ENCODE measurements at places on chromosomes 1 and 21. TPM values are rescaled to one million over a fixed set of nuclear protein-coding genes. Genes with fewer than 3 reads are reported as not detected.

The OR2T29 gene
- not detected for total RNA-seq

DNA sequence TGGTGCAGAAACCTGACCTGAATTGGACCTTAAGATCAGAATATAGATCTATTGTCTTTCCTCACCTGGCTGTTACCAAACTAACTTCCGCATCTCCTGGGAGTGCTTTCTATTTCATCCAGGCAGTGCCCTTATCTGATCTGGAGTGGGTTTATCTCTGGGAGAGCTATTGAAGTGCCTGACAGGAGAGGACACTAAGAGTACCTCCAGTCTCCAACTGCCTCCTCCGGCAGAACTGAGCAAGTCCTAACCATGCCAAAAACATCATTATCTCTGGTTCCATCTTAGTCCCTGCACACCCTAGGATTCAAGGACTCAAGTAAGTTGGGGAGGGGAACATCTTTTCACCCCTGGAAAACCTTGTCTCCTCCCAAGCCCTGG lies 12.4 kb upstream of the KCNJ15 start:
- H3K36me3 ChIP-seq = no peaks in the 10 kb centered on the region
- no peaks in the 10 kb centered on the region for H3K27me3 ChIP-seq
- no peak overlapping the region for H3K27ac ChIP-seq
- H3K4me3 ChIP-seq = no peak overlapping the region
- DNase-seq = no peak

DNA sequence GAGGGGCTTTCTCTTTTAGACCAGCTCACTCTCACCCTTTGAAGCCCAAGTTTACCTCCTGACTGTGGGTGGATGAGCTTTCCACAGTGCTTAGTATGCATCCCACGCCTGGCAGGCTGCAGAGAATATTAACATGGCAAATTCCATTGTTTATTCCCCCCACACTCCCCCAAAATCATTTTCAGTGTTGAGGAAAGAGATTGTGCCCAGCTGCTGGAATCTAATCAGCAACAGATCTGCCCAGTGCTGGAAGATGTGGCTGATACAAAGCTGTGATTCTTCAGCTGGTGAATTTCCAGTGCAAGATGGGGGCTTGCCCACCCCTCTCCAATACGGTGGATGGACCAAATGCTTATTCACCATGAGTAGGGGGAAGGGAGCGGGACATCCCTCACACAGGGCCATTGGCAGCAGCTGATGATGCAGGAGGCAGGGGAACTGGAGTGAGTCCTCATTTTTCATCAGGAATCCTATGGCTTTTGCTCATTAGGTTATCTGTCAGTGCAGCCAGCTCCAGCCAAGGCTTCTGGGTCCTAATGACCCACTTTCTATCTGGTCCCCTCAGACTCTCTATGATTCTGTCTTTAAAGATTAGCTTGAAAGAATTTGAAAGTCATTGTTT lies 39.7 kb upstream of the KCNA3 start:
- H3K36me3 ChIP-seq = no peaks in the 10 kb centered on the region
- peaks cover 3% of the 10 kb centered on the region for H3K27me3 ChIP-seq
- DNase-seq = peak; percentile 23
- H3K4me1 ChIP-seq = no peaks in the 10 kb centered on the region
- H3K27ac ChIP-seq = no peak overlapping the region

DNA sequence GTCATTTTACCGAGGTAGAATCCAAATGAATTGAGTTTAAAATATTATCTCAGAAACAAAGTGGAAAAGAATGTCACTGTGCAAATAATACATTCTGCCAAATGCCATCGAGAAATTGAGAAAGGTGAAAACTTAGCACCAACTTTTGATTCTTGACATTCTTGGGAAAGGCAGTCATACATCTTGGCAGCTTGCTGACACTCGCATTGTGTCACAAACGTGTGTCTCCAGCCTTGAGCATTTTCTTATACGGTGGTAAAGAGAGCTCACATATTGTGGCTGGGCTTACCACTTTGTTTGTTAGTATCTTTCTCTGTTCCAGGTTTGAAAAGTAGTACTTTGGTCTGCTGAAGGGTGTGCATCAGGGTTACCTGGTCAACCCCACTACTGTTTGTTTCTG lies 1456.1 kb downstream of the BRINP3 start:
- H3K27ac ChIP-seq = no peak overlapping the region
- DNase-seq = no peak
- no peaks in the 10 kb centered on the region for H3K36me3 ChIP-seq
- no peaks in the 10 kb centered on the region for H3K4me1 ChIP-seq
- H3K27me3 ChIP-seq = no peaks in the 10 kb centered on the region
- no peak overlapping the region for H3K4me3 ChIP-seq

DNA sequence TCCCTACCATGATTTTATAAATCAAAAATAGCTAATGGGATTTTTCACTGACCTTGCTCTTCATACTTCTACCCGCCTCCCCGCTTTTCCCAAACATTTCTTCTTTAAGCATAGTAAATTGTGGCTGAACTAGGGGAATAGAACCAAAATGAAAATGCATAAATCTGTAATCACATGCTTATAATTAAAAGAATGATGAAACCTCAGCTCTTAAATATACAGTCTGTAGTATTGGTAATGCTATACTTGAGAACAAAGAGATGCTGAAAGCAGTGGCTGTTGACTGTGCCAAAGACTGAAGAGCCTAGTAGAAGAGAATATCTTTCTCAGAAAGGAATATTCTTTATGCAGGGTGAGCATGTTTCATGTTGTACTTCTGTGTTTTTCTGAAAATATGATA lies 249.1 kb downstream of the GREM2 start:
- no peak overlapping the region for H3K4me3 ChIP-seq
- H3K4me1 ChIP-seq = no peaks in the 10 kb centered on the region
- DNase-seq = no peak
- no peak overlapping the region for H3K27ac ChIP-seq
- no peaks in the 10 kb centered on the region for H3K36me3 ChIP-seq
- no peaks in the 10 kb centered on the region for H3K27me3 ChIP-seq

GRCh38 chr1:201685485-201685884 lies 143.5 kb upstream of the IPO9 start:
- no peak overlapping the region for H3K4me3 ChIP-seq
- no peaks in the 10 kb centered on the region for H3K36me3 ChIP-seq
- H3K27ac ChIP-seq = no peak overlapping the region
- DNase-seq = no peak
- H3K27me3 ChIP-seq = no peaks in the 10 kb centered on the region
- H3K4me1 ChIP-seq = peaks cover 22% of the 10 kb centered on the region

The TTC39A gene
- 159 TPM for total RNA-seq

GRCh38 chr1:108703939-108704338 lies 8.8 kb upstream of the FNDC7 start:
- H3K27me3 ChIP-seq = no peaks in the 10 kb centered on the region
- no peak for DNase-seq
- no peak overlapping the region for H3K4me3 ChIP-seq
- peaks cover 16% of the 10 kb centered on the region for H3K4me1 ChIP-seq

DNA sequence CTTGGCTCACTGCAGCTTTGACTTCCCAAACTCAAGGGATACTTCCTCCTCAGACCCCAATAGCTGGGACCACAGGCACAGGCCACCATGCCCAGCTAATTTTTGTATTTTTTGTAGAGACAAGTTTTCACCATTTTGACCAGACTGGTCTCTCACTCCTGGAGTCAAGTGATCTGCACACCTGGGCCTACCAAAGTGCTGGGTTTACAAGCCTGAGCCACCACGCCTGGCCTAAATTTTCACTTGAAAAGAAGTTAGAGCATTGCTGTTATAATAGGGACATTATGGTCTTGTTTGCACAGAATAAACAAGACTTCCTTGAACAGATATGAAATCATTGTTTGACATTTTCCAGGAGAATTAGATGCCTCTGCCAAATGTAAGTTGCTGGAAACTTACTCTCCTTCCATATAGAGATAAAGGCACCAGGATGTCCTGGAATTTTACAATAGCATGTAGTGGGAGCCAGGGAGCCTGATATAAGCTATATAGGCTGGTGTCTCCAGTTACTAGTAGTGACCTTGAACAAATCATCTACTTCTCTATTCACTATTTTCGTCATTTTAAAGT lies 16.9 kb downstream of the SLC35A3 start:
- H3K4me3 ChIP-seq = no peak overlapping the region
- H3K4me1 ChIP-seq = peaks cover 4% of the 10 kb centered on the region
- H3K27ac ChIP-seq = peak overlapping the region; percentile 67

- no peaks in the 10 kb centered on the region for H3K4me1 ChIP-seq
- no peak overlapping the region for H3K27ac ChIP-seq
- DNase-seq = no peak
- no peaks in the 10 kb centered on the region for H3K27me3 ChIP-seq
Measured at GRCh38 chr1:92329347-92330129, 30.7 kb downstream of the RPAP2 start.

Data from stomach (tissue), 19 donors.